ENCODE measurements at places on chromosomes 4 and X.

DNA sequence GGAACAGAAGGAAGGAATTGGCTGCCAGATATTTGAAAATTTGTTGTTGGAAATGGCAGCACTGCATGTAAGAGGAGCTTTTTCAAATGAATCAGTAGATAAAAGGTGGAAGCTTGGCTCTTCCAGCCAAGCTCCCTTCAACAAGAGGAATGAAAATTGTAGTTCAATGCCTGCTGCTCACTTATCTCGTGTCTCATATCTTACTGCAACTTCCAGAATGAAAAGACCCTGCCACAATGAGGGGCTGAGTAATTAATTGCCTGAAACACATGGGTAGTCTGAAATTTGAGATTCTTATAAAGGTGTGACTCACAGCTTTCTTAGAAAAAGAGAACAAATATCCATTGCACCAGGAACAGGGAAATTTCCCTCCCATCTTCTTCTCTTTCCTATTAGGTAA lies 53.0 kb downstream of the HAND2 start:
- DNase-seq: no peak

DNA sequence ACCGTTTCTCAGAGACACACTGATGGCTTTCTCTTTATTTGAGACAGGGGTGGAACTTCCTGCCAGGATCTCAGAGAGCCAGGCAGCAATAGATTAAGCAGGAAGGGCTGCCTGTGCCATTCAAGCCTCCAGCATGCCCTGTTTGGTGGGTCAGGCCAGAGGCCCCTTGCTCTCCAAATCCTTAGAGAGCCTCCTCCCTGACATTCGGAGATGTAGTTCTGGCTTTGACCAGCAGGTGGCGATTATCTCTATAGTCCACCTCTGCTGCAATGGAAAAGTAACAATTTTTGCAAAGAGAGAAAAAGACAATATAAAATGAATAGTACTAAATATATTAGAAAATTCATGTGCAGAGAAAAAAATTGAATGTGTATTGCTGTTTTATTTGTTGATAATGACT lies 93.9 kb downstream of the NXF2B start:
- peak; percentile 21 for DNase-seq

DNA sequence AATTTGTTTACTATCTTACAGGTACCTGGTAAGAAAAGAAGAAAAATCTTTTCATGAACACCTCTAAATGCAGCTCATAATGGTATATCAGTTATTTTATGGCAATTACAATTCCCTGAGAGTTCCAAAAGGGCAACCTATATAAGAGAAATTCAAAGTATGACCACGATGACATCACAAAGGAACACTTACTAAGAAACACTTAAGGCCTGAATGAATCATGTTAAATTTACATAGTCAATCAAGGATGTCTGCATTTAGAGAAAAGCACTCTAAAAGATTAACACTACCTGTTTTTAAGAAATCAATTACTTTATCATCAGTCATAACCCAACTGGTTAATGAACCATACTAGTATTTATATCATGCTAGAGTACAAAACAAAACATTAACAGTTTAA lies 63.9 kb downstream of the LCORL start:
- DNase-seq: no peak

- DNase-seq: no peak
Observed at GRCh38 chrX:100798484-100799214, 21.5 kb upstream of the CSTF2 start.

- DNase-seq: no peak
Observed at GRCh38 chrX:109352066-109352588, 129.8 kb downstream of the GUCY2F start.

DNA sequence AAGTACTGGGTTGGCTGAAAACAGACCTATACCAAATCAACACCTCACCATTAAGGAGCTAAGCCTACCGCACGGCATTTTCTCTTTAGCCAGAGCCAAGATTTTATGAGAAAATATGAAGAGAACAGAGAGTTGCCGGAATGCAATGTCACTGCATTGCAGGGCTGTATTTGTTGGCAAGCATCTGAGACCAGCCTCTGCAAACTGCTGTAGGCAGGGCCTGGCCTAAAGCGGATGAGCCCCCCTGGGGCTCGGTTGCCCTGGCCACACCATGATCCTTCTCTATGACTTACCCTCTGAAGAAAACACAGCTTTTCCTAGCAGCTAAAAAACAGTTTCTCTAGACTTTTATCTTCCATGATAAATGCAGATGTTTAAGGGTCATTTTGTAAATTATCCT lies 120.5 kb upstream of the SORBS2 start:
- no peak for DNase-seq

GRCh38 chr4:73944061-73944875 lies 37.6 kb downstream of the PF4 start:
- DNase-seq: peak; percentile 3

DNA sequence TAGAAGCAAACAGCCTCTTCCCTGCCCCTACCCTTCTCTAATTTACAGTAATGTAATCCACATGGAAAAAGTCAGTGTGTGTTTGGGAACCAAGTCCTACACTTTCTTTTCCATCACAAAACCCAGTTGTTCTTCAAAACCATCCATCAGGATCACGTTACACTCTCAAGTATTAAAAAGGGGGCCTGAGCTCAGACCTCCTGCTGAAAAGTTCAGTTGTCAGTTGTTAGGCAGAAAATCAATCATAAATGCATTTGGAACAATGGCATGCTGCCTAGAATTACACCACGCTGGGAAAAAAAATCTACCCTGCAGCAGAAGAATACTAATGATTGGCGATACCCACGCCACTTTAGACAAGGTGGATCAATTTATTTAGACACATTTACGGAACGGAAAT lies 236.5 kb downstream of the PARM1 start:
- DNase-seq: no peak

GRCh38 chr4:94828882-94829281 lies 71.1 kb downstream of the BMPR1B start:
- DNase-seq: no peak

- no peak for DNase-seq
Observed at GRCh38 chrX:3697701-3698279, 15.7 kb downstream of the PRKX start.

- DNase-seq: no peak
Observed at GRCh38 chrX:47662144-47662657, 3.2 kb upstream of the UXT start.

DNA sequence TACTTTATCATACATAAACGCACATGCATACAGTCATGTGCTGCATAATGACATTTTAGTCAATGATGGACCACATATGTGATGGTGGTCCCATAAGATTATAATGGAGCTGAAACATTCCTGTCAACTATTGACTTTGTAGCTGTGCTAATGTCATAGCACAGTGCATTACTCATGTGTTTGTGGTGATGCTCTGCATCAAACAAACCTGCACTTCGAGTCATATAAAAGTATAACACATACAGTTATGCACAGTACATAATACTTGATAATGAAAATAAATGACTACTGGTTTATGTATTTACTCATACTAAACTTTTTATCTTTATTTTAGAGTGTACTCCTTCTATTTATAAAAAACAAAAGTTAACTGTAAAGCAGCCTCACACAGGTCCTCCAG lies 60.5 kb upstream of the MCUB start:
- DNase-seq: no peak

DNA sequence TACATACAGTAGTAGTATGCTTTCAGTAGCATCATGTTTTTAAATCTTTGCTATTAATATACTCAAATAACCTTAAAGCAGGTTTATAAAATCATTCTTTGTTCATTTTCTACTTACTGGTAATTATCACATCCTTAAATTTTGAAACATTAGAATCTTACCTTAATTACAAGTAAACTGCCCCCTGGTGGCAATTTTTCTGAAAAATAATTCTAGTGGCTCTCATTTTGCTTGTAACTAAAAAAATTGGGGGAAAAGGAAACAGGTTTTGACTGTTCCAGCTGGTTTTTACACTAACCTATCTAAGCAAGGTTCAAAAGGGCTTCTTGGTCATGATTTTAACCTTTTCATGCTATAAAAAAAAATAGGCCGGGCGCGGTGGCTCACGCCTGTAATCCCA lies 18.5 kb upstream of the DCAF4L1 start:
- no peak for DNase-seq

DNA sequence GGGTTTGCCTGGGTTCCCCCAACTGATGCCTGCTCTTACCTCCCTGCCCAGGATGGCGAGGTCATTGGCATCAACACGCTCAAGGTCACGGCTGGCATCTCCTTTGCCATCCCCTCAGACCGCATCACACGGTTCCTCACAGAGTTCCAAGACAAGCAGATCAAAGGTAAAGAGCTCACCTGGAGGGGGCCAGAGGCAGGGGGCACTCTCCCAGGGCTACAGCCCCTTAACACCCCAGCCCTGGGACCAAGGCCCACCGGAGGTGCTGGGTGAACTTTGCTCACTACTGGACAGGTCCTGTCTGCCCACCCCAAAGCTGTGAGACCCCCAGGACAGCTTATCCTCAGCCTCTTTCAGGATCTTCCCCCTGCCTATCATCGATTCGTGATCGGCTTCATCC lies 24.5 kb downstream of the HTRA3 start:
- no peak for DNase-seq

- DNase-seq: no peak
Observed at GRCh38 chrX:39418731-39419638, 617.7 kb downstream of the MID1IP1 start.

DNA sequence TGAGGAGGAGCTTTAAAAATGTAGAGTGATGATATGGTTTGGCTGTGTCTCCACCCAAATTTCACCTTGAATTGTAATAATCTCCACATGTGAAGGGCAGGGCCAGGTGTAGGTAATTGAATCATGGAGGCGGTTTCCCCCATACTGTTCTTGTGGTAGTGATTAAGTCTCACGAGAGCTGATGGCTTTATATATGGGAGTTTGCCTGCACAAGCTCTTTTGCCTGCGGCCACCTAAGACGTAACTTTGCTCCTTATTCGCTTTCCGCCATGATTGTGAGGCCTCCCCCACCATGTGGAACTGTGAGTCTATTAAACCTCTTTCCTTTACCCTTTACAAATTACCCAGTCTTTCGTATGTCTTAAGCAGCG lies 332.0 kb downstream of the RAPGEF2 start:
- DNase-seq: no peak

- no peak for DNase-seq
Observed at GRCh38 chr4:112765317-112765974, 128.5 kb downstream of the LARP7 start.

DNA sequence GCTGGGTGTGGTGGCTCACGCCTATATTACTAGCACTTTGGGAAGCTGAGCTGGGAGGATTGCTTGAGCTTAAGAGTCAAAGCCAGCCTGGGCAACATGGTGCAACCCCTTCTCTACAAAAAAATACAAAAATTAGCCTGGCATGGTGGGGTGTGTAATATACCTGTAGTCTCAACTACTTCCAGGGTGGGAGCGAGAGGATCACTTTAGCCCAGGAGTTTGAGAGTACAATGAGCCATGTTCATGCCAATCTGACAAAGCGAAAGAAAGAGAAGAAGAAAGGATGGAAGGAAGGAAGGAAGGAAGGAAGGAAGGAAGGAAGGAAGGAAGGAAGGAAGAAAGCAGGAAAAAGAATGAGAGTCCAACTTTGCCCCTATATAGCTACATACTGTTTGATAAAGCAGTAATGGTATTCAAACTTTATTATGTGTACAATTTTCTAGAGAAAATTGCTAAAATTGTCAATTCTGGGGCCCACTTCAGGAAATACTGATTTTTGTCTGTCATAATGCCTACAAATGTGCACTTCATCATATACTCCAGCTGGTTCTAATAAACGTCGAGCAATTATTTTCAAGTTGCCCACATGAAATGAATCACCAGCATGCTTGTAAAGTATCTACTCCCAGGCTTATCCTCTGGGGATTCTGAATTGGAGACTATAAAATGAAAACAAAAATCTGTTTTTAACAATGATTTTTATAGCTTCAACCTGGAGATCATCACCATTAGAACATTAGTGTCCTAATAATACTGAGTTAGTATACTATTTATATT lies 132.3 kb downstream of the NDST4 start:
- no peak for DNase-seq

DNA sequence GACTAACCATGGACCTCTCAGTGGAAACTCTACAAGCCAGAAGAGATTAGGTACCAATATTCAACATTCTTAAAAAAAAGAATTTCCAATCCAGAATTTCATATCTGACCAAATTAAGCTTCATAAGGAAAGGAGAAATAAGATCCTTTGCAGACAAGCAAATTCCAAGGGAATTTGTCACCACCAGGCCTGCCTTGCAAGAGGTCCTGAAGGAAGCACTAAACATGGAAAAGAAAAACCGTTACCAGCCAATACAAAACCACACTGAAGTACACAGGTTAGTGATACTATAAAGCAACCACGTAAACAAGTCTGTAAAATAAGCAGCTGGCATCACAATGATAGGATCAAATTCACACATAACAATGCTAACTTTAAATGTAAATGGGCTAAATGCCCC lies 156.6 kb downstream of the FAM13A start:
- no peak for DNase-seq

- no peak for DNase-seq
Observed at GRCh38 chr4:24252121-24252520, 332.2 kb downstream of the DHX15 start.

DNA sequence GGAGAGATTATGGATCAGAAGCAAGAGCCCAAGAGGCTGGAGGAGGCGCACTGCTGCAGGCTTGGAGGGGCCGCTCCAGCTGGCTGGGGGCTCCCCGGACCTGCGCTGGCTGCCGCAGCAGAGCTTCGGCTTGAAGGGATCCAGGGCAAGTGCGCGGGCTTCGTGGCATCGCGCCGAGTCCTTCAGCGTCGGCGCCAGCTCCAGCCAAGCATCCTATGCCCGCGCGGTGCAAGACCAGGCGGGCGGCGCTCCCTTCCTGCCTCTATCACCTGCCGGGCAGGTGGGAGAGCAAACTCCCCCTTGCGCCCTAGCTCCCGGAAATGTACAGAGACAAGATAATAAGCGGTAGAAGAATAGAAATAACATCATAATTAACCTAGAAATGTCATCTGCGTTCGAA lies 10.5 kb upstream of the UCP1 start:
- no peak for DNase-seq

DNA sequence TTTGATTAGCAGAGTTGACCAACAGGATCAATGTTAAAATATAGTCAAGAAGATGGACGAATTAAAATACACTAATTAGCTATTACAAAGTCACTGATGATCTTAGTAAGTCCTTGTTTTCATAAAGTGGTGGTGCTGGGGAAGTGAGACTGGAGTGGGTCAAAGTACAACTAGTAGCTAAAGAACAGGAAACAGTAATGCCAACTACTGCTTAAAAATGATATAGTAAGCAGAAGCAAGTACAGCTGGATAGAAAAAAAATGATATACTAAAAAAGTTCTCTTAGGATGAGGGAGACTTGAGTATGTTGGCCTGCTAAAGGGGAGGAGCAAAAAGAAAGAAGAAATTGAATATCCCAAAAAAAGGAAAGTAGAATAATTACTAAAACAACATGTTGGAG lies 580.8 kb upstream of the FTHL17 start:
- no peak for DNase-seq

- DNase-seq: no peak
Observed at GRCh38 chr4:1318488-1319213, 28.4 kb upstream of the UVSSA start.

GRCh38 chr4:57314636-57315035 lies 204.5 kb upstream of the IGFBP7 start:
- no peak for DNase-seq

Measured in PC-9 (cell line).